SJSA1 (cell line): ENCODE measurements at places on chromosomes 1 and 21. TPM values are rescaled to one million over a fixed set of nuclear protein-coding genes. Genes with fewer than 3 reads are reported as not detected.
A peak's percentile ranks its signal among the peaks of the same experiment; 100 is the strongest.

CEP350 gene
- total RNA-seq = 25.6 and 42.9 TPM in 2 replicates

CFHR4 gene
- not detected in 2 replicates for total RNA-seq

RGS5 gene
- 1.9 and 7.8 TPM in 2 replicates for total RNA-seq

CELA3B gene
- not detected in 2 replicates for total RNA-seq

SPATA1 gene
- total RNA-seq = 0.06 and 0.74 TPM in 2 replicates

OVAAL gene
- not detected in 2 replicates for total RNA-seq

GRCh38 chr1:25774206-25774803 is 25.7 kb upstream of the SELENON start:
- no peaks in the 10 kb centered on the region for H3K4me1 ChIP-seq
- H3K36me3 ChIP-seq = no peaks in the 10 kb centered on the region
- H3K27ac ChIP-seq = no peak overlapping the region
- no peak for DNase-seq

- H3K4me3 ChIP-seq = peak overlapping the region; percentile 71
- H3K36me3 ChIP-seq = peaks cover 12% of the 10 kb centered on the region
- no peak for DNase-seq
Observed at GRCh38 chr1:87330057-87330884, 1.6 kb downstream of the LMO4 start.

- DNase-seq = peak; percentile 33
- peaks cover 13% of the 10 kb centered on the region for H3K4me1 ChIP-seq
- no peak overlapping the region for H3K4me3 ChIP-seq
Observed at GRCh38 chr1:218823291-218823900, 350.3 kb upstream of the LYPLAL1 start.

GRCh38 chr1:63448731-63449246 is 74.2 kb downstream of the ITGB3BP start:
- H3K4me3 ChIP-seq = no peak overlapping the region
- H3K4me1 ChIP-seq = peaks cover 4% of the 10 kb centered on the region; the same call in 1 of the 2 replicates
- DNase-seq = no peak
- H3K27ac ChIP-seq = no peak overlapping the region
- no peaks in the 10 kb centered on the region for H3K27me3 ChIP-seq

- H3K4me3 ChIP-seq = no peak overlapping the region
- no peaks in the 10 kb centered on the region for H3K36me3 ChIP-seq
- H3K4me1 ChIP-seq = no peaks in the 10 kb centered on the region
Observed at GRCh38 chr1:99292886-99293285, 28.6 kb downstream of the PLPPR4 start.

GRCh38 chr1:169109561-169110134 is 3.2 kb downstream of the ATP1B1 start:
- H3K27me3 ChIP-seq = no peaks in the 10 kb centered on the region; the same call in 1 of the 2 replicates
- peak overlapping the region; percentile 61 for H3K27ac ChIP-seq
- H3K4me3 ChIP-seq = no peak overlapping the region; the same call in 1 of the 2 replicates
- peaks cover 77% of the 10 kb centered on the region for H3K4me1 ChIP-seq

DNA sequence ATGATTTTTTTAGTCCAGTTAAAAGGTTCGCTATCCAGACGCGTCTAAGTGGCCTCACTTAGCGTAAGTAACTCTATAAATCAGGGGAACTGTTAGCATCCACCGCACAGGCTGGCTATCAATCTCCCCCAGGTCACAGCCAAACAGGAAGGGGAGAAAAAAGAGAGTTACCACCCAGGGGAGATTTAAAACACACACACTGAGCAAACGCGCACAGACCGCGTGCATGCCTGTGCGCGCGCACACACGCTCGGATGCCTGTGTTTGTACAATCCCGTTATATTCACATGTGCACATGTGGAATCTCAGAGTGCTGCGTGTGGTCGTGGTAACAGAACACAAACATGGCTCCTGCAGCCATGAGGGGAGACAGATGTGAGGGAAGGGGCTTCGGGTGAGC is 125.4 kb downstream of the CASZ1 start:
- H3K36me3 ChIP-seq = no peaks in the 10 kb centered on the region
- no peak overlapping the region for H3K27ac ChIP-seq
- no peaks in the 10 kb centered on the region for H3K4me1 ChIP-seq
- no peak overlapping the region for H3K4me3 ChIP-seq

- H3K4me1 ChIP-seq = peaks cover 6% of the 10 kb centered on the region; the same call in 1 of the 2 replicates
- H3K27me3 ChIP-seq = no peaks in the 10 kb centered on the region
- no peak overlapping the region for H3K4me3 ChIP-seq
- no peak for DNase-seq
- H3K36me3 ChIP-seq = no peaks in the 10 kb centered on the region
Observed at GRCh38 chr21:42148584-42148983, 70.4 kb upstream of the ABCG1 start.

GRCh38 chr1:58395355-58395754 is 151.2 kb downstream of the OMA1 start:
- H3K4me1 ChIP-seq = peaks cover 35% of the 10 kb centered on the region
- H3K27me3 ChIP-seq = no peaks in the 10 kb centered on the region
- H3K4me3 ChIP-seq = no peak overlapping the region
- peak; percentile 78 for DNase-seq
- peak overlapping the region; percentile 72 for H3K27ac ChIP-seq

- H3K4me3 ChIP-seq = no peak overlapping the region
- H3K27ac ChIP-seq = no peak overlapping the region
- no peaks in the 10 kb centered on the region for H3K27me3 ChIP-seq
- no peak for DNase-seq
Observed at GRCh38 chr1:219372916-219373615, 199.4 kb downstream of the LYPLAL1 start.

- no peaks in the 10 kb centered on the region for H3K27me3 ChIP-seq
- H3K4me1 ChIP-seq = no peaks in the 10 kb centered on the region
- DNase-seq = no peak
- H3K4me3 ChIP-seq = no peak overlapping the region
- no peak overlapping the region for H3K27ac ChIP-seq
- H3K36me3 ChIP-seq = peaks cover 52% of the 10 kb centered on the region
Observed at GRCh38 chr1:183898001-183898396, 93.1 kb downstream of the RGL1 start.

DNA sequence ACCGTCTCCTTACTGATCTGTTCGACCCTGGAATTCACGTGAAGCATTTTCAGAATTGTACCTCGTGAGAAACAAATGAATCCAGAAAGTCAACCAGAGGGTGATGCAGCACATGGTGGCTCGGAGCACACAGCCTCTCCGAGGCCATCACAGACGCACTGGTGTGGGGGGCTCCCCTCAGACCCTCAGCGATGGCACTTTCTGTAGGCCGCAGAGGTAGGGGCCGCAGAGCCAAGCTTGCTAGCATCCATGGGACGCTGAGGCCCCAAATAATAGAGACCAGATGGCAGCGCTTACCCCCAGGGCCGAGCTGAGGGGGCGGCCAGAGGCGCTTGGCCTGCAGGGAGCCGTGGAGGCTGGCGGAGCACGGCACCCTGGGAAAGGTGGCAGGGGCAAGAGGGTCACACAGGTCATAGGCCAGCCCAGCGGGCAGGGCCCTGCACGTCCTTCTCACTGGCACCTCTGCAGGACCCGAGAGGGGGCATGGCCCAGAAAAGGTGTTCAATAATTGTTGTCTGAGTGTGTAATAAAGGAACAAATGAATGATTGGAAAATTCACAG is 28.1 kb upstream of the COL6A2 start:
- H3K27ac ChIP-seq = no peak overlapping the region
- DNase-seq = peak; percentile 35
- no peaks in the 10 kb centered on the region for H3K27me3 ChIP-seq
- H3K36me3 ChIP-seq = no peaks in the 10 kb centered on the region
- no peak overlapping the region for H3K4me3 ChIP-seq

- H3K27me3 ChIP-seq = no peaks in the 10 kb centered on the region
- no peak for DNase-seq
- no peaks in the 10 kb centered on the region for H3K36me3 ChIP-seq
- peaks cover 3% of the 10 kb centered on the region; the same call in 1 of the 2 replicates for H3K4me1 ChIP-seq
Observed at GRCh38 chr1:90854397-90854924, 137.4 kb upstream of the BARHL2 start.

DNA sequence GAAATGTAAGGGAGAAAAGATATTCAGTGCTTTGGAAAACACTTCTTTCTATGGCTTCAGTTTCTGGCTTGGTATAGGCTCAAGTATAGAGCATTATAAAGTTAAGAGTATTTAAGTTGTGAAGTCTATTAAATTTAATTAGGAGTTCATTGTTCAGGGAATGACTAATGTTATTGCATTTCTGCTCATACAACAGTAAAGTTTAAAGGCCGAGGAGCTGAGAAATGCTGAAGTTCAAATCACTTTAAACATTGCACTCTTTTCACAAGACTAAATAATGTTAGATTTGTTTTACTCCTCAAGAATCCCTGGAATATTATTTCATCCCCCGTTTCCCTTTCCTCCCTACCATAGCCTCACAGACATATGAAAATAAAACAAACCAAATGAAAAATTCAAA is 30.1 kb downstream of the RGS5 start:
- peak overlapping the region; percentile 72 for H3K27ac ChIP-seq
- no peaks in the 10 kb centered on the region for H3K27me3 ChIP-seq
- H3K4me3 ChIP-seq = no peak overlapping the region
- H3K4me1 ChIP-seq = peaks cover 63% of the 10 kb centered on the region

GRCh38 chr1:224506141-224506814 is 71.7 kb upstream of the WDR26 start:
- DNase-seq = peak; percentile 76
- H3K36me3 ChIP-seq = no peaks in the 10 kb centered on the region
- no peaks in the 10 kb centered on the region for H3K27me3 ChIP-seq
- H3K4me1 ChIP-seq = peaks cover 86% of the 10 kb centered on the region
- H3K27ac ChIP-seq = peak overlapping the region; percentile 76

DNA sequence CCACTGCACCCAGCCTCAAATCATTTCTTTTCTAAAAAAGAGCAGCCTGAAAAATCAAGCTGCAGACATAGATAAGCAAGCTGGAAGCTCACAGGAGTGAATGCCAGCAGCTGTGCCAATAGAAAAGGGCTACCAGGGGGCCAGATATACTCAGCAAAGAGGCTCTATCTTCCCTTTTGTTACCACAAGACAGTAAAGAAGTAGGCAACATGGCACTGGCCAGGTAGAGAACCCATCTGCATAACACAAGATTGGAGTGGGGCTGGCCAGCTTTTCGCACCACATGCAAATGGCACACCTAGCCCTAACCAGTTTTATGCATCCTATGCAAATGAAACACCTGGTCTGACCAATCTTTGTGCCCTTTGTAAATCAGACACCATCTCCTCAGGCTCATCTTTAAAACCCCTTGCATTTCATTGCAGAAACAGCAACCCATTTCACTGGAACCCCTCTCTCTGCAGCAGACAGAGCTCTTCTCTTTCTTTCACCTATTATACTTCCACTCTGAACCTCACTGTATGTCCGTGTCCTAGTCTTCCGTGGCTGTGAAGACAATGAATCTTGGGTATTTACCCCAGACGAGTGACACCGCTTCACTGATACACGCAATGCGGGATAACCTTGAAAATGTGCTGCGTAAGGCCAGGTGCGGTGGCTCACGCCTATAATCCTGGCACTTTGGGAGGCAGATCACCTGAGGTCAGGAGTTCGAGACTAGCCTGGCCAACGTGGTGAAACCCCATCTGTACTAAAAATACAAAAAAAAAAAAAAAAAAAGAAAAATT is 15.1 kb downstream of the CASP9 start:
- no peaks in the 10 kb centered on the region for H3K4me1 ChIP-seq
- DNase-seq = no peak
- H3K4me3 ChIP-seq = no peak overlapping the region

- peaks cover 7% of the 10 kb centered on the region for H3K4me1 ChIP-seq
- DNase-seq = no peak
- no peaks in the 10 kb centered on the region for H3K36me3 ChIP-seq
- H3K27ac ChIP-seq = no peak overlapping the region
- H3K27me3 ChIP-seq = no peaks in the 10 kb centered on the region
Observed at GRCh38 chr1:66752671-66753371, 562 bp downstream of the DYNLT5 start.

GRCh38 chr21:42165901-42166300 is 53.0 kb upstream of the ABCG1 start:
- H3K36me3 ChIP-seq = no peaks in the 10 kb centered on the region
- no peaks in the 10 kb centered on the region for H3K27me3 ChIP-seq
- no peak overlapping the region for H3K27ac ChIP-seq
- H3K4me1 ChIP-seq = peaks cover 9% of the 10 kb centered on the region
- H3K4me3 ChIP-seq = no peak overlapping the region

DNA sequence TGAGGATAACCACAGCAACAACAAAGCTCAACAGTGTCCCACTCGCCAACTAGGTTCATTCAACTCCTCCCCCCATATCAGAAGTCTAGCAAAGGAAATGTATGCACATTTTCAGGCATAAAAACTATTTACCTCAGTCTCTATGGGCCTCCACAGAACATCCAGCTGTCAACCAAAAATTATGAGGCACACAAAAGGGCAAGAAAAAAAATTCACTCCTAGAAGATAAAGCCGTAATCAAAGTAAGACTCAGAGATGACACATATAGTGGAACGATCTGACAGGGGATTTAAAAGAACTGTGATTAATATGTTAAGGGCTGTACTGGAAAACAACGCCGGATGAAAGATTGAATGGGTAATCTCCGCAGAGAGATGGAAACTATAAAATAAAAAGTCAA is 158.7 kb downstream of the NTPCR start:
- H3K4me1 ChIP-seq = peaks cover 21% of the 10 kb centered on the region
- no peak overlapping the region for H3K27ac ChIP-seq
- H3K36me3 ChIP-seq = no peaks in the 10 kb centered on the region
- no peaks in the 10 kb centered on the region for H3K27me3 ChIP-seq

- no peak overlapping the region for H3K4me3 ChIP-seq
- no peaks in the 10 kb centered on the region for H3K36me3 ChIP-seq
- H3K4me1 ChIP-seq = peaks cover 5% of the 10 kb centered on the region; the same call in 1 of the 2 replicates
- DNase-seq = peak; percentile 15
- H3K27ac ChIP-seq = no peak overlapping the region
Observed at GRCh38 chr1:119286587-119287181, 81.9 kb upstream of the HAO2 start.

DNA sequence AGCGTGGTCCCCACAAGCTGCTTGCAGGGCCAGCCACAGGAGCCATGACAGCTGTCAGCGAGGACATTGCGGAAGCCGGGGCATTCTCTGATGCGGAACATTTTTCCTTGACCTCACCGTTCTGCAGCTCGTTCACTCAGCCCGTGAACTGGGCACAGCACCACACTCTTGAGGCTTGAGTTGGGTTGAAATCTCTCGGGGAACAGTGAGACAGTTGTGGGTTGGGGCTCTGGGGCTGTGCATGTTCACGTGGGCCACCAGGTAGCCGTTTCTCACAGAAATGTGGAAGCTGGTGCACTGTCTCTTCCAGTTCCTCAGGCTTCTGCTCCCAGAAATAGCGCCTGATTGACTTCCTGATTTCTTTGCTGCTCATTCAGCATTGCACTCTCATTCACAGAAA is 69.8 kb downstream of the SPSB1 start:
- H3K27ac ChIP-seq = no peak overlapping the region
- peaks cover 54% of the 10 kb centered on the region for H3K36me3 ChIP-seq
- H3K27me3 ChIP-seq = no peaks in the 10 kb centered on the region
- no peak for DNase-seq
